ENCODE measurements at places on chromosomes 2 and 18.

GRCh38 chr2:66547887-66548286 lies 113.0 kb downstream of the MEIS1 start:
- DNase-seq, result no peak

DNA sequence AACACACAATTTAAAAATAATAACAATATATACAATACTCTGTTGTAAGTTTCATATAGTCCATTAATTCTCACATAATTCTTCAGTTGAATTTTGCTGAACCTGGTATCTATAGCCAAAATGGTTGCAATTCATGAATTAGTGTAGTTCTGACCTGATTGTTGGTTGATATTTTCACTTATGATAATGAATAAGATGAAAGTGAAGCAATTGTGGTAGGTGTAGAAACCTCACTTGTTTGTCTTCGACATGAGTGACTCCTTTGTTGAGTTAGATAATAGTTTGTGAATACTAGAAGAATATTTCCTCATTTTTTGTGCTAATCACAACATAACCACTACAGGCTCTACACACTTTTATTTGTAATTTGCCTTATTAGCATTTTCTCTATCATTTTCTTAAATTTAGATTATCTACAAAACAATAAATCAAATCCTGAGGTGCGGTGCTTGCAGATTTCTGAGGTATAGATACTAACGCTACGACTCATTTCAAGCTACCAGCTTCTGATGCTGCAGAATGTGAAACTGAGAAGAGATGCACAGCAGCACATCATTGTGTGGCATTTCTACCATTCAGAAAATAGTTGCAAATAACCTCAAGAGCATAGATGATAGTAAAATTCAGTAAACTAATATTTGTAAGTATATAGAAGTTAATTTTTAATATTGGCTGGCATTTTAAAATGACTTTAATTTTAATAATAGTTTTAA lies 117.9 kb downstream of the KCNH7 start:
- DNase-seq, result no peak

DNA sequence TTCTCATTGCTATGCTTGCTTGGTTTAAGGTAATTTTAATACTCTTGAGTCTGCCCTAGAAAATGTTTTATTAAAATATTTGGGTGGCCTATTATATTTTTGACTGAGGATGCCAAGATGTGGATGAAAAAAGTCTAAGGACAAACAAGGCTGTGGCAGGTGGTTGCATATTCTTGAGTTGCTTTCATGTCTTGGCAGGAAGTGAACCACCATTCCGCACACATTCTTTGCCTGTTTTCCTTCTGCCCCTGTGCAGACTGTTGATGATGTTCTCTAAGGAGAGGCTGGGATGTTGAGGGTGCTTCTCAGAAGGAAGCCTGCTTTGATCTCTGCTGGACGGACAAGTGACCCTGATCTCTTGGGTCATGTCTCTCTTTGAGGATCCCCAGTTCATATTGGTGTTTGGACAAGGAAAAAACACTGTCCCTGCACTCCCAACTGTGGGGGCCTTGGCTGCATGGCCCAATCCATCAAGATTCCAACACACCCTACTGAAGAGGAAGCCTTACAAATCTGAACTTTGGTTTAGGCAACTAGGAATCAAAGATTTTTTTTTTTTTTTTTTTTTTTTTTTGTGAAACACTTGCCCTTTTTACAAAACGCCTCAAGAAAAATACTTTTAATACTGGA lies 45.0 kb upstream of the CD28 start:
- DNase-seq, result no peak

DNA sequence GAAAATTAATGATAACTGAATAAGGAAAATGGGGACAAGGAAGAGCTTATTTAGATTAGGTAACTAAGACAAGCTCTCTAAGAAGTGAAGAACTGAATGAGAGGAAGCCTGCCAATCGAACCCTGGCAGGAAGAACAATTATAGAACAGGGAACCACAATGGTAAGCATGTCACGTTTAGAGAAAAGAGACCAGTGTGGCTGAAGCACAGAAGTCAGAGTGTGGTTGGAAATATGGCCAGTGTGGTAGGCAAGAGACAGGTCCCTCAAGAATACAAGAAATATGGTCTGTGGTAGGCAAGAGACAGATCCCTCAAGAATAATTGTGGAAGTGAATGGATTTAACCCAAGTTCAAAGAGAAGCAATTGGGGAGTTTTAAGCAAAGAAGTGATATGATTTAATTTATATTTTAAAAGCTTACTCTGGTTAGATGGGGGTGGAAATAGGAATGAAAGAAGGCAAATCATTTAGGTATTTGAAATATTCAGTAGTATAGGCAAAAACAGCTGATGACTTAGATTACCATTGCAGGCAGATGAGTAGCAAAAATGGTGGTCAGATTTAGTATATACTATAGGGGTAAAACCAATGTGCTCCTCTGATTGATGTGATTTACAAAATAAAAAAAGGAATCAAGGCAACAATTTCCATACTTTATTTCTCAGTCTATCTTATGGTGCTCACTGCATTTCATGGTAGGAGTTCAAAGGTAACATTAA lies 38.8 kb upstream of the ERMN start:
- DNase-seq, result no peak

GRCh38 chr2:11004199-11004598 lies 92.5 kb downstream of the KCNF1 start:
- DNase-seq, result no peak

DNA sequence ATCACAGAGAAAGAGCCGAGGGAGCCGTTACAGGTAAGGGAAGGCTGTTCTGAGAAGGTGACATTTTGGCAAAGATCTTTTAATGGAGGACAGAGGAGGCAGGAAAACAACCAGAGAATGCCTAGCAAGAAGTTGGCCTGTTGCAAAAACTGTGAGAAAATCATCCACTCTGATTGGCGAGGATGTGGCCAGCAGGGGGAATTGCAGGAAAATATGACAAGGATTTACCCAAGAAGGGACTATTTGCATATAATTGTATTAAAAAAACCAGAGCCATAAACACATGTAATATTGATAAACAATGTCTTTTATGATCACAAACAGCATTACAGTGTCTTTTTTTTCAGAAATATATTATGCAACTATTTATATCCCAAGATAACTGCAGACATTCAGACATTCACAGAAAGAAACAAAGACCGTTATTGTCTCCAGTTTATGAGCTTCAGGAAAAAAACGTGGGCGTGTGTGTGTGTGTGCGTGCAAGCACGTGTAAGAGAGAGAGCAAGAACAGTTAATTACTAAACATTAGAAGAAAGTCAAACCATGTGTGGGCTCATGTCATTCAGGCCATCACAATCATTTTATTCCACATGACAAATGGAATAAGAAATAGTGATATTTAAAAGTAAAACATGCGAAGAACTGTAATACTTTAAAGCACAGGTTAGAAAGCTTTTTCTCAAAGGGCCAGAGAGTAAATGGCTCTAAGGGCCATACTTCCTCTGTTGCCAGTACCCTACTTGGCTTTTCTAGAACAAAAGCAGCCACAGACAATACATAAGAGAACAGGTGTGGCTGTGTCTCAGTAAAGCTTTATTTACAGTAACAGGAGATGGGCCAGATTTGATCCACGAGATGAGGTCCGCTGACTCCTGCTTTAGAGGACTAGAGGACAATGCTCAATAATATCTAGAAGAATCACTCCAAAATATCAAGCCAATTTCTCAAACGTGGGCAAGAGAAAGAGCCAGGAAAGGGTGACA lies 324.1 kb downstream of the DLGAP1 start:
- DNase-seq, result no peak

GRCh38 chr18:845152-845819 lies 33.2 kb upstream of the YES1 start:
- DNase-seq, result no peak

- no peak for DNase-seq
Measured at GRCh38 chr2:20604951-20605381, 45.9 kb downstream of the HS1BP3 start.

- DNase-seq, result no peak
Measured at GRCh38 chr2:199382091-199382490, 75.6 kb downstream of the SATB2 start.

- no peak for DNase-seq
Measured at GRCh38 chr2:119441376-119442225, 9.9 kb downstream of the TMEM37 start.

All from stimulated activated CD8-positive, alpha-beta memory T cell treated with anti-CD3 and anti-CD28 coated beads, Interleukin-4, amount 100 ng/mL, for 1 hour (primary cell).